Activated T-cell treated with anti-CD3 and anti-CD28 coated beads for 1 hour (primary cell): ENCODE measurements at places on chromosomes 6 and 20.

- no peak for DNase-seq
Observed at GRCh38 chr6:50699051-50699775, 14.1 kb upstream of the TFAP2D start.

- no peak for DNase-seq
Observed at GRCh38 chr6:89145091-89145955, 532 bp upstream of the PM20D2 start.

DNA sequence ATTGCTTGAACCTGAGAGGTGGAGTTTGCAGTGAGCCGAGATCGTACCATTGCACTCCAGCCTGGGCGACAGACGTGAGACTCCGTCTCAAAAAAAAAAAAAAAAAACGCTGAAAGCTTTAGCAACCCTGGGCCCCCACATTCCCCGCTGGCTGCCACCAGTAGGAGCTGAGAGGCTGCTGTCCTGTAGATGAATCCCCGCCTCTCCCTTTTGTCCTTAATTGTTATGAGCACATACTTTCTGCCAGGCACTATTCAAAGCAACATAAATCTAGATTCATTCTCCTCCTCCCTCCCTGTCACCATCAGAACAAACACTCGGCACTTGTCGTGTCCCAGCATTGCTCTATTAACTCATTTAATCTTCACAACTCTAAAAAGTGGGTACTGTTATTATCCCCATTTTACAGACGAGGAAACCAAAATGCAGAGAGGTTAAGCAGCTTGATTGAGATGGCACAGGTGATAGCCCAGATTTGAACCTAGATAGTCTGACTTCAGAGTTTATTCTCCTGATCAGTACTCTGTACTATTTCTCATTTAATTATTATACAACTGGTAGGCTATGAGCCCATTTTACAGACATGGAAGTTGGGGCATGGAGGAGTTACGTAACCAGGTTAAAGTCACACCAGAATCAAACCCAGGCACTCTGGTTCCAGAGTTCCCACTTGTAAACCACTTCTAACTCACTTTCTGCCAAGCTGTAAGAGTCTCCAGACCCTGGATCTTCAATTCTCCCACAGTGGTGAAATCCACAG lies 97.4 kb downstream of the EYA2 start:
- DNase-seq: no peak

DNA sequence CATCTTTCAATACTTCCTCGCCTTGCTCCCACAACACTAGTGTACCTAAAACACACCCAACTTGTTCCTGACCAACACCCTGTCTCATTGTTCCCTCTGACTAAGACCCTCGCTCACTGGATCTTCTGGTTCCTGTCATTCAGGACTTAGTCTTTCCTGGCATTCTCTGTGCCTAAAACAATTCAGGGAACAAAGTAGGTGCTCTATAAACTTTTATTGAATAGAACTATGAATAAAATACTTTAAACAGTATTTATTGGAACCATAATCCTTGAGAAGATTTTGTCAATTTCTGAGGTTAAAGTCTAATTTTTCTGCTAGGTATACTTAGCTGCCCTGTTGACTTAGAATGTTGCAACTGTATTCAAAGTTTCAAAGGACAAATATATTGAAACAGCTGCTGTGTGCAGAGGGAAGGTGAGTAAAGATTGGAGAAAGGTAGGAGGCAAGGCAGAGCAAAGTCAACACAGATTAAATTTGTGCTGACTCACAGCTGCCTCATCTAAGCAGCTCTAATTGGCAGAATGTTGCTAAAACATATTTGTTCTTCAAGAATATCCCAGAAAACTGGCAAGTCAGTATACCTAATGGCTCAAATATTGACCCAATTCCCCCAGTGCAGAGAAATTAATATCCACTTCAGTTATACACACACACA lies 37.6 kb downstream of the GSTA2 start:
- DNase-seq: no peak

DNA sequence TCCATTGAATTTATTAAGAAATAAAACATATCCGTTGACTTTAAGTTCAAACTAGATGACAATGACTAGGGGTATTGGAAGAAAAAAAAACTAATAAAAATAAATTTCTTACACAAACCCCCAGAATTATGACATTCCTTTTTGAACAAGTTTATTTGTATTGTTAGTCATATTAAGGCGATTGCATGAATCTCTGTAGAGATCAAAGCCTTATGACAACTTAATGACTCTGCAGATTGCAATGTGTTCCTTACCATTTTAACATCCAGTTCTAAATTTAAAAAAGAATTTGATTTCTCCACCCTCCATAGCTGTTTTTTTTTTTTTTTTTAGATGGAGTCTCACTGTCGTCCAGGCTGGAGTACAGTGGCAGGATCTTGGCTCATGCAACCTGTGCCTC lies 189.8 kb upstream of the CEP162 start:
- no peak for DNase-seq

GRCh38 chr6:42512579-42512978 lies 51.2 kb upstream of the UBR2 start:
- DNase-seq: no peak

- no peak for DNase-seq
Observed at GRCh38 chr6:124991764-124992295, 29.6 kb downstream of the RNF217 start.

- no peak for DNase-seq
Observed at GRCh38 chr6:116596815-116597214, 19.5 kb upstream of the RSPH4A start.

GRCh38 chr20:10402938-10403608 lies 30.9 kb downstream of the MKKS start:
- DNase-seq: no peak

DNA sequence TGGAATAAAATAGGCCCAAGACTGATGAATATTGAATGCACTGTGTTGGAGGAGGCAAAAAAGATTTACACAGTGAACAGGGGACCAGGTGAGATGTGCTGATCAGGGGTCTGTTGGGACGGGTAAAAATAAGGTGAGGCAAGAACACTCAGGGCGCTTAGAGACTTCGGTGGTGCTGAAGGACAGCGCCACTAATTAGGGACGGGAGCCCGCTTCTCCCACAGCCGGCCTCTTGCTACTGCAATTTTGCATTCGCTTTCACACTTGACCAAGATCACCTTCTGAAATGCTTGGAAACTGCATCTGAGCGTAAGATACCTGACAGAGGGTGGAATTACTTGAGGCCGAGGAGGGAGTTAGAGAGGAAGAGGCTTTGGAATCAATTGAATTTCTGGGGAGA lies 7.3 kb downstream of the TFAP2D start:
- DNase-seq: no peak

DNA sequence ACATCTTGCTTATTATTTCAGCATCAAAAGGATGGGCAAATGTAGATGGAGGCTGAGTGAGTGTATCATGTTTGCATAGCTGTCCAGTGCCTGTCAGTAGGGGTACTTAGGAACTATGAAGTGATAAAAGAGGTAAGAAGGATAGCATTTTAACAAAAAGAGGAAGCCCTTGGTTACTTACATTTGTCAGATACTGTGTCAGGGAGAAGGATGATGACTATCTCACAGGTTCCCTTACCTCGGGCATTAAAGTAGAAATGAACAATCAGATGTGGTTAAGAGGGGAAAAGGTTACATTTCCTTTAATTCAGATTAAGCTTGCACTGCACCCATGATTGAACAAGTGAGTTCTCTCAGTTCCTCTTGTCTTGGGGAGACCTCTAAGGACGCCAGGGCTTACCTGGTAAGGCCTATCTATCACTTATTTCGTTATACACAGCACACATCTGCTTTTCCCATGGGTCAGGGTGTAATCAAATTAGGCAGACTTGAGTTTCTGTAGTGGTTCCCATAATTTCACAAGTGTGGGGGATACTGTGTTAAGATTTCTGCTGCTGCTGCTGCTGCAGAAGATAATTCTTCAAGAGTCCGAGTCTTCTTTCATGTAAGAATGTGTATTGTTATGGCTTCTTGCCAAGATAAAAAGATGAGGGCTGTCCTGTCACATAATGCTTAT lies 4.5 kb downstream of the FOXO3 start:
- no peak for DNase-seq

GRCh38 chr6:104477569-104477968 lies 382.1 kb downstream of the HACE1 start:
- DNase-seq: no peak

DNA sequence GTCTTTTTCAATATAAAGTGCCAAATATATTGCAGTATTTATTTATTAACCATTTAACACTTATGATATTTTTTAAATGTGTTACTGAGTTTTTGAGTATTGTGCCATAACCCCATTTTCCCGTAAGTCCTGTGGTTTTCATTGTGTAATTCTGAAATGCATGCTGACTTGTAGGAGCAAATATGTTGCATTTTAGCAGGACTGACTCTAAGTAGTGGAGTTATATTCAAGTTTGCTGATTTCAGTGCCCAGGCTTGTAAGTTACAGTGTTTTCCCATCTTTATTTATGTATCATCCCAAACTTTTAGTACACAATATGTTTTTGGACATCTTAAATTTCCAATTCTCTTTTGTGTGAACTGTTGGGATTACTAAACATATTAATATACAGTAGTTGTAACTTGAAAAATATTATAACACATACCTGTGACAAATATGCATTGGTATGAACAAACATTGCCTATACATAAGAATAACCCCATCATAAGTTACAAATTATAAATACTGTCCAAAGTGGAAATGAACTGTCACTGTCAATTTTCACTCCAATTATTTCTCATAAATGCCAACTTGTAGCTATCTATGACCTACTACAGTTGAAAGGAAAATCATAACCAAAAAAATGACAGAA lies 179.3 kb upstream of the RUNX2 start:
- no peak for DNase-seq

- no peak for DNase-seq
Observed at GRCh38 chr6:55979526-55979925, 104.1 kb upstream of the BMP5 start.

GRCh38 chr6:34202329-34203201 lies 34.1 kb upstream of the HMGA1 start:
- DNase-seq: no peak

DNA sequence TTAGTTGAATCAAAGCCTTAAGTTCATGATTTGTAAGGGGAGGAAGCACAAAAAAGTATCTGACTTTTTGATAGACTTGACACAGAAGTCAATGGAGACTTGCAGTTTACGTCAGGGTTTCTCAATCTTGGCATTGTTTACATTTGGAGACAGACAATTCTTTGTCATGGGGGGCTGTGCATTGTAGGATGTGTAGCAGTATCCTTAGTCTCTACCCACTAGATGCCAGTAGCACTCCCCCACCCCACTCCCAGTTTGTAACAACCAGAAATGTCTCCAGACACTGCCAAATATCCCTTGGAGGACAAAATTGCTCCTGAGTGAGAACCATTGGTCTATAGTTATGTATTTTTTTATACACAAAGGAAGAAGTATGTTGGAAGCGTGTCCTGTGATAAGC lies 434.1 kb downstream of the RFPL4B start:
- DNase-seq: no peak

GRCh38 chr6:78629154-78629721 lies 238.1 kb upstream of the IRAK1BP1 start:
- no peak for DNase-seq

DNA sequence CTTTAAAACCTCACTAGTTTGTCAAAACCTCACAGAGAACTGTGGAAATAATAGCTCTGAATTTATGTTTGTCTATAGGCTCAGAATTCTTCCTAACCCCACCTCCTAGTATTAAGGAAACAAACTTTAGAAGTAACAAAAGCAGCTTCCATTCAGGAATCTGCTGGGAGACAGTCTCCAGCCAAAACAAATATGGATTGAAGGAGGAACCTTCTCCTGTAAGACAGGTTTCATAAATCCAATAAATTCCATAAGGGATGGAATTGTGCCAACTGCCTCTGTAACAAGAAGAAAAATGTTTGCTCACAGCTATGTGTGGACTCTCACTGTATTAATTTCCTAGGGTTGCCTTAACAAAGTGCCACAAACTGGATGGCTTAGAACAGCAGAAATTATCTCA lies 7.5 kb downstream of the SYCP2 start:
- DNase-seq: no peak

DNA sequence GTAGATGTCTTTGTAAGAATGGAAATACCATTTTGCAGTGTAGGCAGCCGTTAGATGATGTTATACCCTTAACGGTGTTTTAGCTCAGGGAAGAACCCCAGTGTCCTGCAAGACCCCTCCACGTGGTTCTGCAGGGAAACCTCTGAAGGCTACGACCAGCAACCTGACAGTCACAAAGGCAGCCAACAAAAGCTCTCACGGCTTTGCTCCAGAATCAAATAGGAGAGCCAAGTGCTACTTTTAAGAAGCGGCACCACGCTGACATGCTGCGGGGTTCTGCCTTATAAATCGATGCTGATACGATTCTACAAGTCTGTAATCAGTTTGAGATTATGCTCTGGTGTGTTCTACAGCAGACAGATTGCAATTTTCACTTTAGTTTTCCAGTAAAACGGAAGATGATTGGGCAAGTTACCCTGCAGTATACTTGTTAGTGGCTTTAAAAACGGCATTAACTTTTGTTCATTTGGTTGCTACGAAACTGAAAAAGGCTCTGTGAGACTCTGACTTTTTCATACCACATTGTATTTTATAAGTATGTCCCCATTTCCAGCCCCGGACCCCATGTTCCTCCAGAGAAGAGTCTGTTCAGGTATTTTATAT lies 312.9 kb downstream of the SAMD5 start:
- no peak for DNase-seq

DNA sequence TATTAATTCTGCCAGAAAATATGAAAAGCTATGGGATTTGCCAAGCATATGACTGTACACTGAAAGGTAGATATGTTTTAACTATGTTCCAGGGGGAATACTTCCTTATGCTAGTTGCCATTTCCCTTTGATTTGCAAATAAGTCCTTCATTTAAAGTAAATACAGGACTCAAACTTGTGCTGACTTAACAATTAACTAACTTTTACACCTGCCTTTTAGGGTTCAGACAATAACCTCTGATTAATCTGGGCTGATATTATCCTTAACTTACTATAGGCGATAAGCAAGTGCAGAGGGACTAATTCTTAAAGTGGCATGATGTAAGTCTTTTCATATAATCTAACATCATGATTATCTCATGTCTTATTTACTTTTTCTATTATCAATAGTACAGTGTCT lies 143.1 kb downstream of the AHI1 start:
- DNase-seq: no peak

DNA sequence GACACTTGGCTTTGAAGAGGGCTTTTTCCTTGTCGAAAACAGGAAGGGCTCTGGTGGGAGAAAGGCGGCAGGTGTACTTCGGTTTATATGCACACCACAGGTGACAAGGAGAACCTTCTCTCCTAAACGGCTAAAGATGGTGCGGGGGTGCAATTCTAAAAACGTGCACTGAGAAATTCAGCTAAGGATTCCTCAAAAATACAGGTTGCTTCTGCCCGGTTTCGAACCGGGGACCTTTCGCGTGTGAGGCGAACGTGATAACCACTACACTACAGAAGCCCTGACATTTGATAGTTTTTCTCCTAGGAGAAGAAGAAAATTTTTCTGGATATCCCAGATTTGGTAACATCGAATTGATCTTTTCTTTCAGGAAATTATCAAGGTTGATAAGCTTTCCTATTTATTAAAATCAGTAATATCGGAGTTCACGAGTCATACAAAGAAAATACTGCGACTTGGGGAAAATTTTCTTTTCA lies 32.0 kb downstream of the POM121L2 start:
- DNase-seq: no peak

- no peak for DNase-seq
Observed at GRCh38 chr6:160882791-160883279, 108.7 kb upstream of the MAP3K4 start.

- no peak for DNase-seq
Observed at GRCh38 chr6:901696-902460, 208.9 kb upstream of the EXOC2 start.
